Progenitor cell of endocrine pancreas (in vitro differentiated cells): ENCODE measurements at places on chromosomes 4 and X. TPM values are rescaled to one million over a fixed set of nuclear protein-coding genes. Genes with fewer than 3 reads are reported as not detected.

Gene SLC34A2
- 1.1 and 2.2 TPM in 2 replicates for total RNA-seq

DNA sequence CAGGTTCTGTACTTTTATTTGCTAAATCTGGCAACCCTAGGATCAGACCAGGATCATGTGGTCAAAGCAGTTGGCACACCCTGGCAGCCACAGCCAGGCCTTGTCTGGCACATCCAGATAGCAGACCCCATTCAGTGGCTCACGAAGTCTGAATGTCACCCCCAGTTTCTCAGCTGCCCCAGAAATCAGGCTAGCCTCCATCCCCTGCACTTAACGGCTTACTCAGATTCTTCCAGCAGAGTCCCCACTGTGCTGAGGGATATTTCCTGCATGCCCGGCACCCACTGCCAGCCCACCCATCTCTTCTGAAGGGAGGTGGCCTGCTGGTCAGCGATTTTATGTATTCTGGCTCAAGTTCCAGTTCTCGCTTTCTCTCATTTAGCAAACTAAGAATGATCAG is 4.7 kb upstream of the AWAT2 start:
- DNase-seq, result no peak

GRCh38 chrX:72308566-72309296 is 3.0 kb upstream of the CITED1 start:
- DNase-seq, result no peak

DNA sequence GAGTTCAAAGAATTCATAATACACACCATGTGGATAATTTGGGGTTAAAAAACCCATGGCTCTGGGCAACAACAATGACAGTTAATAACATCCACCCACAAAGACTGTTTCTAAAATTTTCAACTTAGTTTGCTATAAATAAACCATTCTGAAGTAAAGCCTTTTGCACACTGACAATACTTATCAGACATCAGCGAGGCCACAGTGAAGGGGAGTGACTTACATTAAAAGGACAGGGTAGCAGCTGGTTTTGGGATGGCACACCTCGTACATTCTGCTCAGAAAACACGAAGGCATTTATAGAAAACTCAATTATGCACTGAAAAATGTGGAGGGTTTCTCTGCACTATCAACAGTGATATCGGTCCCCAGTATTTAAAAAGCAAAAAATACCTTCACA is 4.9 kb upstream of the ASB11 start:
- no peak for DNase-seq

DNA sequence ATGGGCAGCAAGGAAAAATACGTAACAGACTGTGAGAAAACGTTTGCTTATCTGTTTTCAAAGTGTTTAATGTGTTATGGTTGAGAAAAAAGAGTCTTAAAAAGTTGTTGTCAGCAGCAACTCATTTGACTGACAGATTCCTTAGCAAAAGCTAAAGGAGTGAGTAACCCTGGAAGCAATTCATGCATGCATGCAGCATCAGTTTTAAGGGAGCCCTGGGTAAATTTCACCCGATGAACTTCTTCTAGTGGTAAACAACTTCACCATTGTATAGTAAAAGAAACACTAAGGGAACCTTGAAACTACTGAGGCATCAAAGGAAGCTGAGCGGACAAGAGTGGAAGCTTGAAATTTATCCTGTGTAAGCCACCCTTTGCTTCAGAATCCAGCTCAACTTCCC is 583.2 kb upstream of the INTU start:
- no peak for DNase-seq

GRCh38 chr4:25505637-25505991 is 128.6 kb downstream of the ANAPC4 start:
- DNase-seq, result no peak

GRCh38 chr4:88854481-88854880 is 156.9 kb upstream of the NAP1L5 start:
- no peak for DNase-seq

DNA sequence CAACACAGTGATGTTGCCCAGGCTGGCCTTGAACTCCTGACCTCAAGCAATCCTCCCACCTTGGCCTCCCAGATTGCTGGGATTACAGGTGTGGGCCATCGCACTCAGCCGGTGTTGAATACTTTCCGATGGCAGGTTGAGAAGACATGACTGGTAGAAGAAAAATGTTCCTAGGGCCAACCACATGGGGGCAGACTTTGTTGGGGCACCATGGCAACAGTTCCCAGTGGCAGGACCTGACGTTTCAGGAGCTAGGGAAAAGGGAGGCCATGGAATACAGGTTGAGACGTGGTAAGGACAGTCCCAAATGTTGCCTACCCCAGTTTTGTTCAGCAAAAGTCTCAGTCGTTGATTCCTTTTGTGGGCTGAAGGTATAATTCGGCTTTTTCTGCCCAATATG is 134.6 kb downstream of the ASMT start:
- DNase-seq, result no peak

- no peak for DNase-seq
Observed at GRCh38 chr4:176189891-176190795, 5.2 kb downstream of the SPATA4 start.

GRCh38 chr4:119286377-119287002 is 35.4 kb downstream of the FABP2 start:
- DNase-seq, result no peak

GRCh38 chr4:167930166-167930565 is 162.2 kb upstream of the ANXA10 start:
- no peak for DNase-seq

DNA sequence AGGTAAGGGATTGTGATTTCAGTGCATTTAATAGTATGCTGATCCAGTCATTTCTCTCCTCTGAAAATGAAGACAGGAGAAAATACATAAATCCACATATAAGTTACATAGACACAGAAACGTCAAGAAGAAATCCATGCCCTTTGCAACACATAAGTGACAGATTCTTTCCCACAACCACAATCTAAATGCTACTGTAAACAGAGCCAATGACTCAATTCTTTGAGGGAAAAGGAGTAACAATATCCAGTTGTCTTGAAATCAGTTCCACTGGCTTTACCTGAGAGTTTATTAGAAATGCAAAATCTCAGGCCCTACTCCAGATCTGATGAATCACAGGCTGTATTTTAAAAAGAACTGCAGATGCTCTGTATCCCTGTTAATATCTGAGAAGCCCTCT is 66.4 kb downstream of the ARAP2 start:
- DNase-seq, result no peak
